Psoas muscle (tissue), 8 donors: ENCODE measurements at places on chromosomes 7 and 10. TPM values are rescaled to one million over a fixed set of nuclear protein-coding genes. Genes with fewer than 3 reads are reported as not detected.

GRCh38 chr10:129032372-129033313 lies 434.4 kb upstream of the MGMT start:
- no peak overlapping the region for H3K4me3 ChIP-seq
- no peaks in the 10 kb centered on the region for H3K27me3 ChIP-seq
- no peak overlapping the region for H3K27ac ChIP-seq
- H3K4me1 ChIP-seq: no peaks in the 10 kb centered on the region
- no peaks in the 10 kb centered on the region for H3K36me3 ChIP-seq

- no peaks in the 10 kb centered on the region for H3K27me3 ChIP-seq
- no peak overlapping the region for H3K27ac ChIP-seq
- H3K36me3 ChIP-seq: no peaks in the 10 kb centered on the region
- DNase-seq: no peak
- no peak overlapping the region for H3K4me3 ChIP-seq
- no peaks in the 10 kb centered on the region for H3K4me1 ChIP-seq
Measured at GRCh38 chr7:50854247-50854646, 71.6 kb upstream of the GRB10 start.

GRCh38 chr10:23324351-23324750 lies 20.2 kb downstream of the C10orf67 start:
- no peaks in the 10 kb centered on the region for H3K27me3 ChIP-seq
- no peaks in the 10 kb centered on the region for H3K4me1 ChIP-seq
- H3K4me3 ChIP-seq: no peak overlapping the region
- DNase-seq: no peak

DNA sequence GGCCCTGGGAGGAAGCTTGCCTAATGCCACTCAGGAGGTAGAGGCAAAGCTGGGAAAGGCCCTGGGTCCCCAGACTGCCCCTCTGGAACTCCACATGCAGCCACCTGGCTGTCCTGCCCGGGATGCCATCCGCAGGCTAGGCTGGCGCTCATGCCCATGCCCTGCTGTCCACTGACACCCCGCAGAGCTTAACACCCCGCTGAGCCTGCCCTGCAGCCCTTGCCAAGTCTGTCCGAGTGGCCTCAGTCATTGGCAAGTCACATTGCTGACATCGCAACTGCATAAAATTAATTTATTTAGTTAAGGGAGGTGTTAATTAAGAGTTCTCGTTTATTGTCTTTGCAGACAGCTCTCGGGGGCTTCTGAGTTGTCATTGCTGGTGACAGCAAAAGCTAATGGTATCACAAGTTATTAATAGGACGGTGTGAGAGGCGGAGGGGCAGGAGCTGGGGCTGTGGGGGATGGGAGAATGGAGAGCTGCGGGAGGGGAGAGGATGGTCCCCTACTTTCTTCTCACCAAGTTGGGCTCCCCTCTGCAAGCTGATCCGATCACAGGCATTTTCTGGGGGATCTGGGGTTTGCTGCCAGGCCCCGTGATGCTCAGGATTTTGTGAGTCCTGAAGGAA lies 55.6 kb upstream of the PCBD1 start:
- H3K27me3 ChIP-seq: no peaks in the 10 kb centered on the region
- H3K27ac ChIP-seq: no peak overlapping the region
- peak overlapping the region; percentile 38 for H3K4me3 ChIP-seq
- H3K36me3 ChIP-seq: no peaks in the 10 kb centered on the region
- peaks cover 7% of the 10 kb centered on the region for H3K4me1 ChIP-seq
- no peak for DNase-seq

DNA sequence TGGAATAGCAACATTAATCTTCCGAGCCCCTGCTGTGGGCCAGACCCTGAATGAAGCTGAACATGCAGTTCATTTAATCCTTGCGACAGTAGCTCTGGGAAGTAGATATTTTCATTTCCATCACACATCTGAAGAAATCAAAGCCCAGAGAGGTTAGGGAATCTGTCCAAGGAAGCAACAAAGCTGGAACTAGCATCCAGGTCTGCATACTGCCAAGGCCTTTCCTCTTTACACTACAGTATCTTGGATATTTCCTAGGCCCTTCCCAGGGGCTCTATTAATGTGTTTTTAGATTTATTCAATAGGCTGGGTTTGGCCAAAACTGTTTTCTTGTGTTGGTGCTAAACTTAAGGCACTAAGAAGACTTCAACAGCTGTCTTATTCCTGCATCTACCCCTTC lies 48.1 kb downstream of the FAM13C start:
- H3K4me3 ChIP-seq: no peak overlapping the region
- no peak overlapping the region for H3K27ac ChIP-seq
- no peak for DNase-seq
- peaks cover 50% of the 10 kb centered on the region for H3K4me1 ChIP-seq
- no peaks in the 10 kb centered on the region for H3K36me3 ChIP-seq

GRCh38 chr10:65197935-65198334 lies 1676.7 kb downstream of the REEP3 start:
- H3K4me3 ChIP-seq: no peak overlapping the region
- no peak overlapping the region for H3K27ac ChIP-seq
- H3K36me3 ChIP-seq: no peaks in the 10 kb centered on the region
- no peaks in the 10 kb centered on the region for H3K4me1 ChIP-seq
- no peaks in the 10 kb centered on the region for H3K27me3 ChIP-seq

DNA sequence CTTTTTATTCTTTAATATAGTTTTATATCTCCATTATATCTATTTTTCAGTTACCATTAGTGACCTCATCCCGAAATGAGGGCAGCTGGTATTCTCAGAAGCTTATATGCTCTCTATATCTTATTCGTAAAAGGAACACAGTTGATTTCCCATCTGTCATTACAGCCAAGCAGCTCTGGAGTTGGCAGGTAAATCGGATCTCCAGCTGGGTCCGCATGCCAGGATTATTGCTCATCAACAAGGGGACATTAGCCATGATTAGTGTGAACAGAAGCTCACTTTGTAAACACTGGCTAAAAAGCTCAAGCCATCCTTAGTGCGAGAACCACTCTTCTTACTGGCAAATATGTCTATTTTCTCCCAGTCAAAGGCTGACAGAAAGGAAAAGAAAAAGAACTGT lies 180.3 kb downstream of the NPSR1 start:
- no peaks in the 10 kb centered on the region for H3K36me3 ChIP-seq
- H3K4me3 ChIP-seq: no peak overlapping the region
- peaks cover 2% of the 10 kb centered on the region for H3K27me3 ChIP-seq
- no peak for DNase-seq
- no peaks in the 10 kb centered on the region for H3K4me1 ChIP-seq

DNA sequence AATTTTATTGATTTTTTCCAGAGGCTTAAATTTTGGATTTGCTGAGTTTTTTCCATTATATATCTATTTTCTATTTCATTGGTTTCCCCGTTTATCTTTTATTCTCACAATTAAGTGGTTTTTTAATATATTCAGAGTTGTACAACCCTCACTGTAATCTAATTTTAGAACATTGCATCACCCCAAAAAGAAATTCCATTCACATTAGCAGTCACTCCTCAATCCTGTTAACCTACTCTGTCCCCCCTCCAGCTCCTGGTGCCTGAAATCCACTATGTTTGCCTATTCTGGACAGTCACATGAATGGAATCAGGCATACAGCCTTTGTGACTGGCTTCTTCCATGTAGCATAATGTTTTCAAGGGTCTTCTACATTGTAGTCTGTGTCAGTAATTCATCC lies 55.8 kb upstream of the ITGA8 start:
- no peak overlapping the region for H3K27ac ChIP-seq
- H3K27me3 ChIP-seq: no peaks in the 10 kb centered on the region
- peaks cover 22% of the 10 kb centered on the region for H3K36me3 ChIP-seq
- no peak overlapping the region for H3K4me3 ChIP-seq
- no peak for DNase-seq

DNA sequence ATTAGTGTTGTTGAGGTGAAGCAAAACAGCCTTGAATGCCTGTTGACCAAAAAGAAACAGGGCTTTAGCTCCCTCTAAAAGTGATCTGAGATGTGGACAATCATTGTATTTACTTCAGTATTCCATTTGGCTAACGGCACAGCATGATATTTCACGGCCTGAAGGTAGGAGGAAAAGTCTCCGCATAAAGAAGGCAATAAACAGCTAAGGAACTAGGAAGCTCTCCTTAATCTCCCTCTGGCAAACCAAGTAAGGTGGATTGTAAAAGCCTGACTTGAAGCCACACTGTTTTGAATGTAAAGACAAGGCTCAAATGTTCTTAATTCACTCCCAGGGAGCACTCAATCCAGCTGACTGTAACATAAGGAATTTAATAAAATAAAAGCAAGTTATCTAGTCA lies 160.0 kb upstream of the ZNF804B start:
- H3K4me1 ChIP-seq: no peaks in the 10 kb centered on the region
- no peak overlapping the region for H3K27ac ChIP-seq
- H3K36me3 ChIP-seq: no peaks in the 10 kb centered on the region
- no peak overlapping the region for H3K4me3 ChIP-seq

- peaks cover 14% of the 10 kb centered on the region for H3K36me3 ChIP-seq
- peaks cover 62% of the 10 kb centered on the region for H3K4me1 ChIP-seq
- H3K27ac ChIP-seq: no peak overlapping the region
- no peak overlapping the region for H3K4me3 ChIP-seq
- no peak for DNase-seq
- no peaks in the 10 kb centered on the region for H3K27me3 ChIP-seq
Measured at GRCh38 chr10:73406846-73407245, 7.0 kb downstream of the ANXA7 start.

DNA sequence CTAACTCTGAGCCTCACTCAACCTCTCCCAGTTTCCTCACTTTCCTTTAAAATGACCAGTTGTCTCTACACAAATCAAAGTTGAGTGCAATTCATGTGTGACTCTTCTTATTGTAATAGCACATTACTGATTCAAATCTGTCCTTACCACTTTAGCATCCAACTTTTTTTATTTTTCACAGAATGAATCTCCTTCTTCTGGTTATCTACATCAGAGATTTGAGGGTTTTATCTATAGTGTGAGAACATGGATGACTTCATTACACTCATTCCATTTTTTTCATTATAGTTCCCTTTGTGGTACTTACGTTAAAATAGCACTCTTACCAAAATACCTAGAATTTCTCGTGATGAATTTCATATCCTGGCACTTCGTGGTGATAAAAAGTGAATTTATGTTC lies 43.3 kb downstream of the RTKN2 start:
- H3K27me3 ChIP-seq: no peaks in the 10 kb centered on the region
- no peak overlapping the region for H3K27ac ChIP-seq
- no peaks in the 10 kb centered on the region for H3K36me3 ChIP-seq
- DNase-seq: no peak

GRCh38 chr7:16606704-16607103 lies 38.9 kb downstream of the ANKMY2 start:
- no peaks in the 10 kb centered on the region for H3K27me3 ChIP-seq
- no peak overlapping the region for H3K27ac ChIP-seq
- no peak for DNase-seq

GRCh38 chr7:48106906-48107659 lies 18.0 kb downstream of the UPP1 start:
- no peak overlapping the region for H3K4me3 ChIP-seq
- H3K36me3 ChIP-seq: peaks cover 67% of the 10 kb centered on the region
- H3K27ac ChIP-seq: no peak overlapping the region
- no peaks in the 10 kb centered on the region for H3K27me3 ChIP-seq
- H3K4me1 ChIP-seq: no peaks in the 10 kb centered on the region

- no peak overlapping the region for H3K27ac ChIP-seq
- H3K36me3 ChIP-seq: no peaks in the 10 kb centered on the region
- no peaks in the 10 kb centered on the region for H3K4me1 ChIP-seq
- H3K27me3 ChIP-seq: no peaks in the 10 kb centered on the region
- peak overlapping the region; percentile 72 for H3K4me3 ChIP-seq
Measured at GRCh38 chr10:3068201-3068967, 1.0 kb downstream of the PFKP start.

- no peaks in the 10 kb centered on the region for H3K27me3 ChIP-seq
- H3K27ac ChIP-seq: peak overlapping the region; percentile 94
- no peak for DNase-seq
- no peaks in the 10 kb centered on the region for H3K36me3 ChIP-seq
- peaks cover 41% of the 10 kb centered on the region for H3K4me1 ChIP-seq
Measured at GRCh38 chr7:47452295-47452694, 129.6 kb downstream of the TNS3 start.

NUTM2E gene
- total RNA-seq: not detected

DRGX gene
- not detected for total RNA-seq

SKIDA1 gene
- total RNA-seq: 0.15 TPM

NPFFR1 gene
- total RNA-seq: not detected

GNGT1 gene
- not detected for total RNA-seq

RHEB gene
- 166 TPM for total RNA-seq

TUBB8 gene
- not detected for total RNA-seq
